MCF 10A (cell line): ENCODE measurements at places on chromosomes 16 and 17. TPM values are rescaled to one million over a fixed set of nuclear protein-coding genes. Genes with fewer than 3 reads are reported as not detected.

The SLFN12 gene
- total RNA-seq = 6.3 and 8.0 TPM in 2 replicates

The RBFOX1 gene
- not detected in 2 replicates for total RNA-seq

The SMIM5 gene
- 0.09 TPM in 1 of 2 replicates, not detected in the other for total RNA-seq

The NPIPA8 gene
- 25.0 and 32.6 TPM in 2 replicates for total RNA-seq

The SPN gene
- total RNA-seq = not detected in 2 replicates

The SOX8 gene
- total RNA-seq = not detected in 2 replicates

The TPSD1 gene
- total RNA-seq = not detected in 2 replicates

The KIF1C gene
- 84.8 and 100 TPM in 2 replicates for total RNA-seq

The ITGB4 gene
- total RNA-seq = 727 and 1,054 TPM in 2 replicates

The DDX5 gene
- total RNA-seq = 832 and 905 TPM in 2 replicates

The KLHL36 gene
- total RNA-seq = 38.4 and 41.9 TPM in 2 replicates

The SLC2A4 gene
- not detected in 2 replicates for total RNA-seq

The IL34 gene
- not detected in 2 replicates for total RNA-seq

The SNX20 gene
- not detected in 2 replicates for total RNA-seq

The PLXDC1 gene
- total RNA-seq = 0.22 and 0.61 TPM in 2 replicates

The ALOX12 gene
- not detected in 2 replicates for total RNA-seq

The HSF5 gene
- total RNA-seq = not detected in 2 replicates

The FN3K gene
- total RNA-seq = 1.3 and 4.0 TPM in 2 replicates

The KRTAP4-4 gene
- total RNA-seq = not detected in 2 replicates

The NEURL4 gene
- total RNA-seq = 36.9 and 39.3 TPM in 2 replicates

The NPIPB12 gene
- 73.6 and 91.4 TPM in 2 replicates for total RNA-seq

The KRT25 gene
- total RNA-seq = not detected in 2 replicates

The CCL13 gene
- not detected in 2 replicates for total RNA-seq

The ABCA3 gene
- total RNA-seq = 3.5 and 4.6 TPM in 2 replicates

The MPG gene
- 62.8 and 66.1 TPM in 2 replicates for total RNA-seq

The SLC35G6 gene
- not detected in 2 replicates for total RNA-seq

The PABPN1L gene
- total RNA-seq = not detected in 2 replicates

The CA10 gene
- total RNA-seq = not detected in 2 replicates

The SCIMP gene
- not detected in 2 replicates for total RNA-seq

The CAPN15 gene
- 68.2 and 81.1 TPM in 2 replicates for total RNA-seq

The PDPR gene
- 18.8 and 25.6 TPM in 2 replicates for total RNA-seq

The OR4D1 gene
- not detected in 2 replicates for total RNA-seq

The SLC12A3 gene
- total RNA-seq = not detected in 2 replicates

The KRTAP4-9 gene
- total RNA-seq = not detected in 2 replicates

The CRK gene
- total RNA-seq = 70.6 and 82.9 TPM in 2 replicates

The PERCC1 gene
- not detected in 2 replicates for total RNA-seq

The CDR2L gene
- 3.4 and 4.1 TPM in 2 replicates for total RNA-seq

The ATP2C2 gene
- not detected in 2 replicates for total RNA-seq

The CX3CL1 gene
- not detected in 2 replicates for total RNA-seq

The CES2 gene
- 65.7 and 68.7 TPM in 2 replicates for total RNA-seq

The MMP25 gene
- 0.26 and 0.64 TPM in 2 replicates for total RNA-seq

The CCL18 gene
- total RNA-seq = not detected in 2 replicates

The NBR1 gene
- total RNA-seq = 105 and 106 TPM in 2 replicates

The SNF8 gene
- total RNA-seq = 156 and 184 TPM in 2 replicates

The HBQ1 gene
- total RNA-seq = not detected in 2 replicates

The ERAL1 gene
- total RNA-seq = 51.6 and 53.7 TPM in 2 replicates

The EEF2K gene
- total RNA-seq = 15.0 and 15.9 TPM in 2 replicates

The RND2 gene
- 0.16 TPM in 1 of 2 replicates, not detected in the other for total RNA-seq

The CMTM2 gene
- total RNA-seq = not detected in 2 replicates

The KRT39 gene
- not detected in 2 replicates for total RNA-seq

The CDK5RAP3 gene
- total RNA-seq = 132 and 149 TPM in 2 replicates

The CLEC10A gene
- not detected in 2 replicates for total RNA-seq

The MAP2K6 gene
- 0.28 and 0.37 TPM in 2 replicates for total RNA-seq

The GLP2R gene
- total RNA-seq = 0.09 TPM in 1 of 2 replicates, not detected in the other

The CACNB1 gene
- 6.6 and 7.7 TPM in 2 replicates for total RNA-seq

The NOS2 gene
- not detected in 2 replicates for total RNA-seq

The CCL4L2 gene
- total RNA-seq = not detected in 2 replicates
